ENCODE measurements at places on chromosomes 11 and 22. TPM values are rescaled to one million over a fixed set of nuclear protein-coding genes. Genes with fewer than 3 reads are reported as not detected.

GRCh38 chr11:32830413-32830738, 649 bp downstream of the PRRG4 start:
- no peaks in the 10 kb centered on the region for H3K27me3 ChIP-seq
- peaks cover 14% of the 10 kb centered on the region for H3K4me1 ChIP-seq
- 0 out of 2 replicates have a peak, but pooled peaks cover 3% of the 10 kb centered on the region for H3K36me3 ChIP-seq

- H3K4me3 ChIP-seq = no peak overlapping the region
- no peak for DNase-seq
- no peaks in the 10 kb centered on the region for H3K36me3 ChIP-seq
- 0 out of 2 replicates have a peak, but pooled peaks cover 7% of the 10 kb centered on the region for H3K4me1 ChIP-seq
Observed at GRCh38 chr11:94201004-94201465, 72.4 kb downstream of the PANX1 start.

Gene PKDREJ
- not detected for total RNA-seq

DNA sequence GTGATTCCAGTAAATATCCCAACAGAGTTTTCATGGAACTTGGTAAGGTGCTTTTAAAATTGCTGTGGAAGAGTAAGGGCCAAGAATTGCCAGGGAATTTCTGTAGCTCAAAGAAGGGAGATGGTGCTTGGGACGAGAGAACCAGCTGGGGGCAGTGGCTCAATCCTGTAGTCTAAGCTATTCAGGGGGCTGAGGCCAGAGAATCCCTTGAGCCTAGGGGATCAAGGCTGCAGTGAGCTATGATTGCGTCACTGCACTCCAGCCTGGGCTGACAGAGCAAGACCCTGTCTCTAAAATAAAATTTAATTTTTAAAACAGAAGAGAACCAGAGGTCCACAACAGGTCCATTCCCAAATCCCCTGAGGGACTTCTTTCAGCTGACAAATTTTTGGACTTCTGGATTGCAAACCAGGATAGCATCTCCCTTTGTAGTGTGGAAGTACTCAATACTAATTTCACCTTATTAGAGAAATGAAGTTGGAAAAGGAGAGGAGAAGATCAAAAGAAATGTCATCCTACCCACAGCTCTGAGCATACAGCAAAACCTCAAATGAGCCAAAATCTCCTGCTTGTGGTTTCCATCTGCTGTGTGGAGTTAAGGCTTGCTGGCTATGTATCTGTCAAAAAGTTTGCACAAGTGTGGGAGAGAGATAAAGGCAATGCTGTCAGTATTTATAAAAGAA, 59.2 kb upstream of the CLPB start:
- no peak overlapping the region for H3K4me3 ChIP-seq
- H3K27ac ChIP-seq = no peak overlapping the region
- no peaks in the 10 kb centered on the region for H3K36me3 ChIP-seq
- no peaks in the 10 kb centered on the region for H3K27me3 ChIP-seq
- DNase-seq = no peak
- no peaks in the 10 kb centered on the region for H3K4me1 ChIP-seq

DNA sequence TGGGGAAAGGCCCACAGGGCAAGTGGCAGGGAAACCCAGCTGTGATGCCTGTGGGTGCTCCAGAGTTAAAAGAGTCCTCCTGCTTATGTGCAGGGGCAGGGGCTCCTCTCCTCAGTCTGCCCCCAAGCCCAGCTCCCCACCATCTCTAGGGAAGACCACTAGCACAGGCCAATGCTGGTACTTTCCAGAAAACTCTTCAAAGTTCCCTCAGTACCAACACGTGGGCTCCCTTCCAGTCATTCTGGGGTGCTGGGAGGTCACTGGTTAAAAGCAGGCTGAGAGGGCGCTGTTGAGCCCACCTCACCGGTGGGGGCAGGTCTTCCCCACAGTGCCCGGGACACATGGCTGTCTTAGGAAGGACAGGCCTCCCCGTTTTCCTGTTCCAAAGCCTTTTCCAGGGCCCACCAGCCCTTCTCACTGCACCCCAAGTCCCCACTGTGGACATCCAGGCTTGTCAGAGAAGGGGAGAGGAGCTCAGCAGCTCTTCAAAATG, 154.6 kb downstream of the TRIM29 start:
- no peak overlapping the region for H3K4me3 ChIP-seq
- H3K36me3 ChIP-seq = no peaks in the 10 kb centered on the region
- DNase-seq = no peak
- H3K4me1 ChIP-seq = no peaks in the 10 kb centered on the region

Gene IGF2
- total RNA-seq = 0.15 TPM

DNA sequence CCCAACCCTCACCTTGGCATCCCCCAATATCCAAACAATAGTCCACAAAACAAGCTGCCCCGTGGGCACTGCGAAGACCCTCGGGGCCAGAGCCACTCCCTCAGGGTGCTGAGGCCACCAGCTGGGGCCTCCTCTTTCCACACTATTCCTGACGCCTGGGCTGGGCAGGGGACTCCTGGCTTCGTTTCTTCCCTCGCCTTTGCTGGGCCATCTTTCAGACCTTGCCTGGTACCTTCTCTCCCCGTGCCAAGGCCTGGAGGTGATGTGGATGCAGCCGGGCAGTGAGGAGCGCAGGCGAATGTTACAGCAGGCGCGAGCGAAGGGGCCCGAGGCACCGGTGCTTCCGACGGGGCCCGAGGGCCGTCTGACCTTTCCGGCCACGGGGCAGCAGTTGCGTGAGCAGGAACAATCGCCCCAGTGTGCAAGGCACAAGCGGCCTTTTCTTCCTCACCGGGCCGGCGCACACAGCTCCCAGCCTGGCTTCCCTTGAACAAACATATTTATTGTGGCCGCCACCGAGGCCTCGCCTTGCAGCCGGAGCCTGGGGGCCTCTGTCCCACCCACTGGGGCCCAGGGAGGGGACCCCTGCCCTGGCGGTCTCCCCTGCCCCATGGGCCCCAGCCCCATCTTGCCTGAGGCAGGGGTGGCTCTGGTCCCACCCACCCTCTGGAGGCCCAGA, 32.6 kb upstream of the KCNQ1OT1 start:
- no peak overlapping the region for H3K4me3 ChIP-seq
- H3K4me1 ChIP-seq = no peaks in the 10 kb centered on the region
- H3K27me3 ChIP-seq = peaks cover 1% of the 10 kb centered on the region
- no peak overlapping the region for H3K27ac ChIP-seq

- H3K36me3 ChIP-seq = no peaks in the 10 kb centered on the region
- H3K27me3 ChIP-seq = no peaks in the 10 kb centered on the region
- H3K4me3 ChIP-seq = peak overlapping the region; percentile 43
Observed at GRCh38 chr11:69122630-69123431, 32.9 kb upstream of the SMIM38 start.

Gene SAMM50
- total RNA-seq = 72.2 TPM

Gene ANO5
- total RNA-seq = not detected

GRCh38 chr22:47659467-47660223, 897.2 kb downstream of the TBC1D22A start:
- H3K4me3 ChIP-seq = no peak overlapping the region
- DNase-seq = no peak
- 0 out of 2 replicates have a peak, but pooled peaks cover 5% of the 10 kb centered on the region for H3K36me3 ChIP-seq
- H3K27ac ChIP-seq = no peak overlapping the region

Gene ACRV1
- not detected for total RNA-seq

Gene OAF
- total RNA-seq = 45.6 TPM

All from PC-9 (cell line).